Choroid plexus epithelial cell (primary cell): ENCODE measurements at places on chromosomes 7 and 10.

DNA sequence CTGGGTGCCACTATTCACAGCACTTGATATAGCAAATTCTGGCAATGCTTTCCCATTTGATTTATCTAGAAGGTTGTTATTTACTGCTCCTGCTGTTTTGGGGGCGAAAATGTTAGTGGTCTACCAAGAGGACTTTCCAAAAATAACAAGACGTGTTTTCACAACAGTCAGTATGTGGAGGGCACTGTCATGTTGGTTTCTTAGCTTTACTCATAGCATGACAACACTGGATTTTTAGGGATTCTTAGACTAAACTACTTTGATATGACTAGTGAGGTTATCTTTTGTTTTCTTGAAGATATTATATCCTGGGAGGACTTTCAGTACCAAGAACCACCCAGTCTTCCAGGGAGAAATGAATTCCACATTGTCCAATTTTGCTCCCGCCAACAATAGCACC, 49.4 kb downstream of the NUDCD3 start:
- no peak for DNase-seq

- DNase-seq = no peak
Measured at GRCh38 chr7:17485904-17486303, 187.5 kb downstream of the AHR start.

DNA sequence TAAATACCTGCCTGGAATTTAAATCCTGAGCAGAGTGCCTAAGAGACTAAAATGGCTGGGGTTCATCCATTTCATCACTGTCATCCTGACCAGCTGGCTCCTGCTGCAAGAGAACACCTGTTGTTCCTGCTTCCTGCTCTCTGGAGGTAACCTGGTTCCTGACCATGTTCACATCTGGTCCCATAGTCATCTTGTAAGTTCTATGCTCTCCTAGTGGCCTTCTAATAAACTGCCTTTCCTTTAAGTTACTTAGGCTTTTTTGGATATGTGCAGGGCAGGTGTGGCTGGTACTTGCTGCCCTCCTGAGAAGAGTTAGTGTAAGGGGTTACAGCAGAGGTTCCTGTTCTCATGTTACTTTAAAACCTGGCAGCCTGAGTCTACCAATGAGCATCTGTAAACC, 80.0 kb downstream of the NRCAM start:
- DNase-seq = no peak

- DNase-seq = no peak
Measured at GRCh38 chr10:44422570-44423101, 37.7 kb upstream of the CXCL12 start.

GRCh38 chr10:11608159-11609013, 3.1 kb downstream of the USP6NL start:
- DNase-seq = no peak

DNA sequence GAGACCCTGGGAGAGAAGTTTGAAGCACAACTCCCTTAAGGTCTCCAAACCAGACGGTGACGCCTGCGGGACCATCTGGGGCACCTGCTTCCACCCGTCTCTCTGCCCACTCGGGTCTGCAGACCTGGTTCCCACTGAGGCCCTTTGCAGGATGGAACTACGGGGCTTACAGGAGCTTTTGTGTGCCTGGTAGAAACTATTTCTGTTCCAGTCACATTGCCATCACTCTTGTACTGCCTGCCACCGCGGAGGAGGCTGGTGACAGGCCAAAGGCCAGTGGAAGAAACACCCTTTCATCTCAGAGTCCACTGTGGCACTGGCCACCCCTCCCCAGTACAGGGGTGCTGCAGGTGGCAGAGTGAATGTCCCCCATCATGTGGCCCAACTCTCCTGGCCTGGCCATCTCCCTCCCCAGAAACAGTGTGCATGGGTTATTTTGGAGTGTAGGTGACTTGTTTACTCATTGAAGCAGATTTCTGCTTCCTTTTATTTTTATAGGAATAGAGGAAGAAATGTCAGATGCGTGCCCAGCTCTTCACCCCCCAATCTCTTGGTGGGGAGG, 10.8 kb downstream of the SERPINE1 start:
- DNase-seq = no peak

- DNase-seq = no peak
Measured at GRCh38 chr7:68246189-68246633, 1249.6 kb downstream of the TYW1 start.

DNA sequence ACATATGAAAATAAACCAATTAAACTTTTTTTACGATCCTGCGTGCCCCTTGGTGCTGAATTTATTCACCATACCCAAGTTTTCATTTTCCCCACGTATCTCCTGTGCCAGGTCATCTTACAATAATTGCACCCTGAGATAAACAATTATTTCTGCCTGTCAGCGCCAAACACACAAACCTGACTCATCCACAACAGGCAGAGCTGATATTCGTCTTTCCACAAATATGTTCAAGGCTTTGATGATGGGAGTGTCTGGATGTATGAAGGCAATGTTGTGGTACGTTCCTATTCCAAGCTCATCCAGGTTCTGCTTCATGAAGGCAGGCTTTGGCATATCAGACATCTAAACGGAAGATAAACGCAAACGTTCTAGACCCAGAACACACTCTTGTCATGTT, 45.8 kb upstream of the RHEB start:
- peak; percentile 63 for DNase-seq

GRCh38 chr7:82393840-82394220, 49.7 kb downstream of the CACNA2D1 start:
- DNase-seq = no peak

DNA sequence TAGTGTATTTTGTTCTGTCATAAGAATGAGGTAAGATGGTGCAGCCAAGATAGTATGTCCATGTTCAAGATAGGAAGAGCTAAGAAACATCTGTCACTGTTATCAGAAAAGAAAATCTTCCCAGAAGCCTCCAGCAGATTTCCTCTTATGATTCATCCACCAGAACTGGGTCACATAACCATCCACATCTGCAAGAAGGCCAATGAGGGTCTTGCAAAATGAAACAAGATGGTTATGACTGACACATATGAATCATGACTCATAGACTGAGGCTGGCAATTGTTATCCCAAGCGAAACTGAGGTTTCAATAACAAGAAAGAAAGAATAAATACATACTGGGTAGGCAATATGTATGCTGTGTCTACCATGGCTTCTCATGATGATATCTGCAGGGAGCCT, 30.3 kb downstream of the CCNJ start:
- peak; percentile 89 for DNase-seq

DNA sequence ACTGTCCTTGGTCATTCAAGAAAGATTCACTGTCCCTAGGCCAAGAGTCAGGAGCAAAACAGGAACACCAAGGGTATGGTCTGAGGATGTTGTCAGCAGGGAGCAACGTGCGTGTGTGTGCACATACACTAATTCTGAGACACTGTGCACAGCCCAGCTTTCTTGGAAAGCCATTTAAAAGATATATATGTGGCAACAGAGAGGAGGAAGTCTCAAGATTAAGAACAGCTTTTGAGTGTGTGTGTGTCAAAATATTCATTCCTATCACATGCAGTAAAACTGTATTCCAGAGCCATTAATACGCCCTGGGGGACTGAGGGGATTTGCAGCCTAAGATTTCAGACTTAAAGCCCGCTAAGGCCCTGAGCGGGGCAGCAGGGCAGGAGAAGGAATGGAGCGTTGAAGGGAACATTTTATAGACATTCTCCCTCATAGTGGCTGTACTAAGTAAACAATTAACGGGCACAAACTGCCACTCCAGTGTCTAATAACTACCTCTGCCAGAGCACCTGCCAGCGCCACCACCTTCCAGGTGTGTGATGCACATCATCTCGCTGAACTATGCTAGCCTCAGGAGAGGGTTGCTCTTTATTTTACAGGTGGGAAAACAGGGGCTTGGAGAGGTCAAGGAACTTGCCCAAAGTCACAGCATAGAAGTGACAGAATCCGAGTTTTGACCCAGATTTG, 2.0 kb downstream of the NOD1 start:
- no peak for DNase-seq

- no peak for DNase-seq
Measured at GRCh38 chr7:151857412-151857811, 19.5 kb downstream of the PRKAG2 start.

DNA sequence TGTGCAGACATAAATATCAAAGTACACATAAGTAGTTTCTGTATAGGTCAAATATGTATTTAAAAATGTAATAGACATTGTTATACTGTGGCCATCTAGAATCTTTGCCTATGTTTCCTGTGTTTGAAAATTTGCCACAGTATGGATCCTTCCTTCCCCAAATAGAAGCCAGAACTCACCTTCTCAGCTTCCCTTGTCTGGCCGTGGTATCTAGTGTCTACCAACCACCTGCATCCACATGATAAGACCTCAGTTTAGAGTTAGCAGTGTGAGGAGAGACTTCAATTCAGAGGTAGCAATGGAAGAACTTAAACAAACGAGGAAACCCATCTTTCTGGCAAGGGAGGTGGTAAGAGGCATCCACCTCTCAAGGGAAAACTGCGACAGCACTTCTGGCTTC, 4.9 kb downstream of the TRDMT1 start:
- no peak for DNase-seq

DNA sequence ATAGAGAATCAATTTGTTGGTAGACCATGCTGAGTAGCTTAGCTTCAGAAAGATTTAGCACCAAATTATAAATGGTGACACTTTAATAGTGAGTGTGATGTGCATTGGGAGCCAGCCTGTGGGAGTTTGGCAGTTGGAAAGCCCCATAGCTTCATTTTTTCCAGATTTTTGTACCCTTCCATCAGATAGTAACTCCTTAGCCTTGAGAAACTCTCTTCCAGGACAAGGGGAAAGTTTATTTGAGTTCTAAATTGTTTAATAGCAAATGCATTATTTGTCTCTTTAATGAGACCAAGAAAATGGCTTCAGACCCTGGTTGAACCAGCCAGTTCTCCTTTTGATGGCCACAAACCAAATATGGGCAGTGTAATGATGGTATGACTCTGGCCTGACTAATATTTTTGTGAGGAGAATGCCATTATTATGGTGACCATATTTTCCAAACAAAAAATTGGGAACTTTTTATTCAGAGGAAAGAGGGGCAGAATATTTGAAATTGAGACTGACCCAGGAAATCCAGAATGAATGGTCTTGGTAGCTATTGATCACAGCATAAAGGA, 49.8 kb downstream of the PLCE1 start:
- DNase-seq = no peak

DNA sequence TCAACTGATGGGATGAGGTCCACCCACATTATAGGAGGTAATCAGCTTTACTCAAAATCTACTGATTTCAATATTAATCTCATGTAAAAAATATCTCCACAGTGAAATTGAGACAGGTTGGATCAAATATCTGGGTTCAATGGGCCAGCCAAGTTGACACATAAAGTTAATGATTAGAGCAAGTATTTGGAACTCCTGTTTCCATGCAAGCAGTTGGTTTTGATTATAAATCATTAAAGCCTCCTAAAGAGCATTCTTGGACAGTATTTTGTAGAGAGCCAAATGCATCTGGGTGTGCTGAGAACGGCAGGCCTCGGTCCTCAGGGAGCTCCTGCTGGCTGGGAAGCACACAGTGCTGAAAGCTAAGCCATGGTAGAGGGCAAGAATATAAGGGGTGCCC, 126.9 kb upstream of the BTBD16 start:
- no peak for DNase-seq

GRCh38 chr10:67622984-67623383, 73.0 kb downstream of the CTNNA3 start:
- DNase-seq = no peak

DNA sequence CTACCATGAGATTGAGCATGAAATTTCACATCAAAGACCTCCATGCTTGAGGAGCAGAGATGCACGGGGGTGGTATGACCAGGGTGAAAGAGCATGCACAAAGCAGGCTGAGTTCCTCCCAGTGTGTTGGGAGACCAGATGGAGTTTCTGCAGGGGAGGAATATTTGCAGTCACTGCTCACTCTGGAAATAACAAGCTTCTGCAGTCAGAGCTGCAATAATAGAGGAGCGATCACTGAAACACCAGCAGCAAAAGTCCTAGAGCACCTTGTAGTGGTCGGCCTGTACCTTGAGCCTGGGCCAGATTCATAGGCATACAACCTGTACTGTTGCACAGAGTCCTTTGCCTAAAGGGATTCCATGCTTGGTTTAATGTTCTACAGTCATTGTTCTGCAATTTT, 184.5 kb upstream of the SP8 start:
- no peak for DNase-seq

GRCh38 chr7:98338441-98338840, 57.0 kb downstream of the BRI3 start:
- DNase-seq = no peak
